ENCODE measurements at places on chromosomes 11 and 22. TPM values are rescaled to one million over a fixed set of nuclear protein-coding genes. Genes with fewer than 3 reads are reported as not detected.

Gene ALX4
- total RNA-seq, result not detected

Gene FAM227A
- 0.89 TPM for total RNA-seq

Gene PDE2A
- total RNA-seq, result 35.1 TPM

Gene SLC17A6
- total RNA-seq, result not detected

Gene CARNS1
- 0.73 TPM for total RNA-seq

Gene SYT7
- 2.6 TPM for total RNA-seq

Gene RBFOX2
- 148 TPM for total RNA-seq

Gene TFIP11
- 20.5 TPM for total RNA-seq

Gene GGTLC3
- total RNA-seq, result not detected

Gene LIPT2
- 3.2 TPM for total RNA-seq

Gene TMEM86A
- 2.6 TPM for total RNA-seq

Gene ART1
- not detected for total RNA-seq

Gene PKP3
- total RNA-seq, result 14.3 TPM

Gene LRRN4CL
- 27.6 TPM for total RNA-seq

Gene OR52B4
- total RNA-seq, result not detected

Gene GDPD4
- not detected for total RNA-seq

Gene B4GAT1
- total RNA-seq, result 41.7 TPM

Gene NARS2
- 9.0 TPM for total RNA-seq

Gene SLC22A25
- not detected for total RNA-seq

Gene TSGA10IP
- total RNA-seq, result not detected

Gene OLFML1
- total RNA-seq, result 6.7 TPM

Gene MYBPC3
- not detected for total RNA-seq

Gene BTBD18
- total RNA-seq, result not detected

Gene MS4A7
- 15.0 TPM for total RNA-seq

Gene STK33
- 22.4 TPM for total RNA-seq

Gene PNPLA5
- total RNA-seq, result not detected

Gene APOL5
- total RNA-seq, result not detected

Gene KCNC1
- total RNA-seq, result not detected

Gene TTC12
- 10.8 TPM for total RNA-seq

Gene TNRC6B
- total RNA-seq, result 71.2 TPM

Gene CHADL
- 6.1 TPM for total RNA-seq

Measured in gastroesophageal sphincter (tissue), 4 donors.